ENCODE measurements at places on chromosomes 2 and 18.

DNA sequence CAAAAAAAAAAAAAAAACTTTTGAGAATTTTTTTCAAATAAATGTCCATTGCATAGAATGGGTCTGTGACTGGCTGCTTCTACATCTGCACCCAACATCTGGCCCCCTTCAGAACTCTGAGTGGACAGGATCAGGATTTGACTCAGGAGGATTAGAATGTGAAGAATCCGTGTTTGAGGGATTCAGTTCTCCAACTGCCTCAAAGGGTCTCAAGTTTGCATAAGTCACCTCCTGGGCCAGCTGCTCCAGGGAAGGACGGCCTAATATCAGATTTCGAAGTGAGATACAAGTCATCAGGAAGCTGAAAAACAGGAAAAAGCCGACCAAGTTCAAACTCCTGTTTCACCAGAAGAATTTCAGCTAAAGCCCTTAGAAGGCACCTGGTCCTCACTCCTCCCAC, 10.9 kb downstream of the MAT2A start:
- no peak for DNase-seq

DNA sequence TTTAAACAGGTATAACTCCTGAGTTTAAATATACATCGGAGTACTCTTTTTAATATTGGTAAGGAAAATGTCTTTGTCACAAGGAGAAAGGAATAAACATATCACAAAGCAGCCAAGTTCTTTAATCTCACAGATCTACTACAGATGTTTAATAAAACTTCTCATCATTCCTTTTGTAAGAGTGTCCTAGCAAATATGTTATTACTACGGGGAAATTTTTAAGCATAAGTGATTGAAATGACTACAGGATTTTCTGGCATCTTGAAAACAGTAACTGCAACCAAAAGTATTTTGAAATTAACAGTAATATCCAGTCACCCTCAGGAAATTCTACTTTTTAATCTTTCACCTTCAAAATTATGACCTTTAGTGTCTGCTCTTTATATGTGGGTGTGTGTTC, 403.1 kb downstream of the IRS1 start:
- DNase-seq: no peak

DNA sequence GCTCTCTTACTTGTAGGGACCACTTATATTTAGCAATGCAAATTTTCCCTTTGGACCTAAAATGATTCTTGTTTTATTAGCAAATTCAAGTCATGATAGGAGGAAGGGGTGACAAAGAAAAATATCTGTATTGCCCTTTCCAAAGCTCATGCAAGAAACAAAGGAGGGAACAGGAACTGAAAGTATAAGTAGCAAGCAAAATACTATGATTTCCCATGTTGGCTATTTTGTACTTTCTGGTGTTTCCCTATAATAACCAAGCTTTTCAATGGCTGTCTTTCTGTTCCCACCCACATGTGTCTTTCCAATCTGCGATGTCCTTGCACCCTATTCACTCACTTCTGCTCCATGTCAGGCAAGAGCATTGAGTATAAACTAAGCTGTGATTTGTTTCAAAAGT, 279.7 kb downstream of the RNF144A start:
- DNase-seq: peak; percentile 35

- peak; percentile 11 for DNase-seq
Measured at GRCh38 chr2:110677080-110677479, 783 bp downstream of the BUB1 start.

DNA sequence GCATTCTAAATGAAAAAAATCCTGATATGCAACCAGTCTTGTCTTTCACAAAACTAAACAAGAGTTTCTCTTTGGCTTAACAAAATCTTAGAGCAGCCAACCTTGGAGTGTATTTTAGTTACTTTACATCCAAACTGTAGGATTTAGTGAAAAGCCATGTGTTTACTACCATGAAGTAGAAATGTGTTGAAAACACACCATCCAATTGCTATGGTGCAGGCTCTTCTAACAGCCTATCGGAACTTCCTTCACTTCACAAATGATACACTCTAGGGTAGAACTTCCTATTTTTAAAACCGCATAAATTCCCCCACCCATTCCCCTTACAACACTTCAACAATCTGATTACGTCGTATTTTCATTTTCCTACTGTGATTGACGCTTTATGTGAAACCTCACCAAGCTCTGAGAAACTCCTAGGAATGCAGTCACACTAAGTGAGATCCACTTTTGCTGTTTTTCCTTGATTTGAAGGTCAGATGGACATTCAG, 74.4 kb upstream of the MAP4K4 start:
- peak; percentile 97 for DNase-seq

DNA sequence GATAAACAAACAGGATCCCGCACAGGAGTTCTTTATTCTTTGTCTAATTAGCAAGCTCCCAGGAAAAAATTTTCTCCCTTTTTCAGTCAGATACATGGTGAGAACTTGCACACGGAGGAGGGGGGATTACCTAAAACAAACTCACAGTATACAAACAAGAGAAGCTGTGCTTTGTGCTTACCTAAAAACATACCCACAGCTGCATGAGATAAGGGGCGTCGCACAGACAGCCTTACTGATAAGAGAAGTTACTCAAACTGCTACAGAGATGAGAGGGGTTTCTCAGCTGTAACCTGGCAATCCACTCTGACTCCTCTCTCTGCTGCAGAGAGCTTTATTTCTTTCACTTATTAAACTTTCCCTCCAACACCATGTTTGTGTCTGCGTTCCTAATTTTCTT, 32.9 kb upstream of the ST3GAL5 start:
- DNase-seq: no peak

- DNase-seq: no peak
Measured at GRCh38 chr2:11771971-11772615, 25.7 kb downstream of the LPIN1 start.

GRCh38 chr2:198901894-198902293, 555.8 kb downstream of the SATB2 start:
- DNase-seq: no peak

DNA sequence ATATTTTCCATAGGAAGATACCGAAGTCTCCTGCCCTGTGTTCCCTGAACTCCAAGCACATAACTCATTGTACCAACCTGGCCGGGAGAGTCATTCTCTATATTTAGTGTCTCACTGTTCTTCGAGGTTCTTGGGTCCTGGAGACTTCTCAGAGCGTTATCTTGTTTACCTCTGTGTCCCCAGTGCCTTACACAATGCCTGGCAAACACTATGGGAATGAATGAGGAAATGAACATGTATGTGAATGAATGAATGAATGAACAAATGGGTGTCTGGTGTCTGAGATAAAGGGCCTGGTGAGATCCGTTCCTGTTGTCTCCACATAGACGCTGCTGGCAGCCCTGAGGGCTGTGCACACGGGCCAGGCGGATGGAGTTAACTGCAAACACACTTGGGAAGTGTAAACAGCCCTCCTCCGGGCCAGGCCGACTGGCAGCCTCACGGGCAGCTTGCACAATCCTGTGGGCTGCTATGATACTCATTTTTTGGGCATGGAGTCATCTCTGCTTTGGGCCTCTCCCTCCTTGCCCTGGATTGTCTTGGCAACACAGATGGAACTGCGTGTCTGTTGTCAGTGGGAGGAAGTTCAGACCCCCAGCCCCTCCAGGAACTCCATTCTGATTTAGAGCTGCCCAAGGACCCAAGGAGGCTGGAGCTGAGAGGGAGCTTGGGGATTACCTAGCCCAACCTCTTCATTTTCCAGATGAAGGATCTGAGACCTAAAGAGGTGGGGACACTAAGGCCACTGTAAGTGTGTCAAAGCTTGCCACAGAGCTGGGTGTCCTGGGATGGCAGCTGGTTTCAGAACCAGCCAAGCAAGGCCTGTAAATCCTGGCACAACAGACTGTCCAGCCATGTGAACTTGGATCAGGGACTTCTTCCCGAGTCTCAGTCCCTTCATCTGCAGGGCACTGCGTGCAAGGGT, 124.4 kb downstream of the INHBB start:
- peak; percentile 4 for DNase-seq

GRCh38 chr2:852168-852567, 98.5 kb upstream of the SNTG2 start:
- DNase-seq: no peak

- DNase-seq: peak; percentile 45
Measured at GRCh38 chr2:73907840-73908452, 15.1 kb downstream of the ACTG2 start.

GRCh38 chr2:125638345-125638744, 1017.6 kb upstream of the GYPC start:
- DNase-seq: no peak

GRCh38 chr2:101160454-101160853, 9.3 kb upstream of the TBC1D8 start:
- no peak for DNase-seq

DNA sequence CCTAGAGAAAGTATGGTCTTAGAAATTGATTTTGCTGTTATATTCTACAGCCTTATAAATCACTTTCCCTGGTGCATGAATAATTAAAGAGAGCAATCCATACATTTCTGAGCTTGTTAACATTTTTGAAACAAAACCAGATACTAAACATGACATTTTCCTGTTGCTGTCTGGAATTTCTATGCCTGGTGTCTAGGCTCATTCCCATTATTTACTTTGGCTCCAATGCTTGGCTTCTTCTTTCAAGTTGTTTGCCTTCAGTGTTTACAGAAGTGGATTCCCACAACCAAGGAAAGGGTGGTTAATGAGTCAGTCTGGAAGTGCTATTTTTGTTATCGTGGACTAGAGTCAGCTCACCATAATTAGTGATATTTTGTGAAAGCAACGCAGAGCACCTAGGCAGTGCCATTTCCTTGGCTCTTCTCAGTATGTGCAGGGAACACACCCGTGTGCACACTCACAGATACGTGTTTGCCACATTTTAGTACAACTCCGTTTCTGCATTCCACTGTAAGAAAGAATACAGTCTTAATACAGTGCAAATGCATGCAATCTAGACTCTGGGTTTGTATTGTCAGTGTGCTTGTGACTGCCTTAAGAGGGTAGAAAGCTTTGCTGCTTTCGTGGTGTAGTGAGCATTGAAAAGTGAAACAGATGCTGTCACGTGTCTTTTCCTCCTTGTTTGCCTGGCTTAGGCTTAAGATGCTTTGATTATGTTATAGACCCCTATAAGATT, 185.0 kb upstream of the RASGRP3 start:
- DNase-seq: no peak

- peak; percentile 30 for DNase-seq
Measured at GRCh38 chr2:30139131-30139870, 7.5 kb upstream of the YPEL5 start.

DNA sequence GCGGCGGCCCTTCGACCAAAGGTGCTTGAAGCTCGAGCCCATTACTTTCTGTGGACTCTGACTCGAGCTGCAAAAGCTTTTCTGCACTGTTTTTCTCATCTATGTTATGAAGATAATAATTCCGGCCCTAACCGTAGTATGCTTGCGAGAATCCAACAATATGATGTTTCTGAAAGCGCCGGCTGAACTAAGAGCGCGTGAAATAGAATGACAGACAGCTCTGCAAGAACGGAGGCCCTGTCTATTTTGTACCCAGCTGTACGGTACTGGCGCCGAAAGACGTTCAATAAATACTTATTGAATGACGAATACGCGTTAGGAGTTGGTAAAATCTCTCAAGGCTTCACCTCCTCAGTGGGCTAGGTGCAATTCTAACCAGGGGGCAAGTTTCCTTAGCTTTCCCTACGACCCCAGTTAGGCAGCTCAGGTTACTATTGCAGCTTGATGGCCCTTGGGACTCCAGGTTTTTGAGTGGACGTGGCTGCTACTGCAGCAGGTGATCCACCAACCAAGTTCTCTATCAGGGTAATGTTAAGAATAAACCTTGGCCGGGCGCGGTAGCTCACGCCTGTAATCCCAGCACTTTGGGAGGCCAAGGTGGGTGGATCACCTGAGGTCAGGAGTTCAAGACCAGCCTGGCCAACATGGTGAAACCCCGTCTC, 570 bp downstream of the SCRN3 start:
- no peak for DNase-seq

DNA sequence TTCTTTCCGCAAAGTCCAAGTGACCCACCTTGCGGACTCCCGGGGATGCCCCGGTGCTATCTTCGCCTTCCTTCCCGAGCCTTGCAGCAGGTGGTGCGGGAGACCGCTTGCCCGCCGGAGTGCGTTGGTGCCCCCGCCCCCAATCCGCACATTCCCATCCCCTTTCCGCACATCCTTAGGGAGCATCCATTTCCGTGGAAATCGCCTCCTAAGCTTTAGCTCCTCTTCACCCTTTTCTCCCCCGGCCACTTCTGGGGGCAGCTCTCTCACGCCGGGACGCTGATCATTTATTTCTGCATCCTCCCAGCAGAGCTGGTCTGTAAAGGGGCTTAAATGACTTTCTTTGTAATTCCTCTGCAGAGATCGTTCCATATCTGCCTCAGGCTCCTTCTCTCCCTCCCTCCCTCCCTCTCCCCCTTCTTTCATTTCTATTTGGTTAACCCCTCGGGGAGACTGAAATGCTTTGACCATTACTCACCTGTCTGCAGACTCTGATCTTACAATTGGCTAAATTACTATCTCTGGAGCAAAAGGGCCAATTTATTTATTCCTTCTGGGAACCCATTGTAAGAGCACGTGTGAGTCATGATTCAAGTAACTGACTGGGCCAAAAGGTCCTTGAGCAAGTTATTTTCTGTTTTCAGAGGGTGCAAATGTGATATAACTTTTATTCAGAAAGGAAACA, 1.3 kb upstream of the LYPD1 start:
- no peak for DNase-seq

DNA sequence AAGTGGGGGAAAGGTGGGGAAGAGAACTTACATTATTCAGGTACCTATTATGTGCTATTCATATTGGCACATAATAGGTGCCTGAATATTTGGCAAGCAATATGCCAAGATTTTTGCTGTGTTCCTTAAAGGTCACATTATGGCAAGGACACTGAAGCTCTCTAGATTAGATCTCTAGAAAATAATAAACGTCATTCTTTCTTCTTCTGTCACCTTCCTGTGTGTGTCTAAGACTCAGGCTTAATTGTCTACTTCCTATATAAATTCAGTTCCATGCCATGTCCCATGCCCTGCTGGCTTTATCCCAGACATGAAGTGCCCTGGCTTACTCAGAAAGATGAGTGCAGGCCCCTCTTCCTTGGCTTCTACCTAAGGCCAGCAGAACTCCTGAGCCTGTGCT, 191.1 kb upstream of the CTAGE1 start:
- no peak for DNase-seq

DNA sequence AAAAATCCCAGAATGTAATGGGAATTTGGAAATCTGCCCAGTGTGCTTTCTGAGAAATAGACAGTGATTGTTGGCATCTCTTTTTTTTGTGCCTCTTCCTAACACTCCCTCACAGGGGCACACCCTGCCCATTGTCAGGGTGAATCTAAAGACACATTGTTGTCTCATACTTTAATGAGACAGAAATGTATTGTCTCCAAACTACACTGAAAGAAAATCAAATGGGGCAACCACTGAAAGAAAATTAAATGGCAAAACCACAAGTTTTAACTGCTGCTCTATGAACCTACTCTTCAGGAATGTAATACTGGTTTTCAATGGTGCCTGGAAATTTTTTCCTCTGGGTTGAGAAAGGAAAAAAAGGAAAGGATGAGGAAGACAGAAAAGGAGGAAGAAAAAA, 43.2 kb upstream of the GLS start:
- no peak for DNase-seq
